Gastroesophageal sphincter (tissue), 4 donors: ENCODE measurements at places on chromosomes 2 and 18. TPM values are rescaled to one million over a fixed set of nuclear protein-coding genes. Genes with fewer than 3 reads are reported as not detected.

GRCh38 chr2:195820867-195821565, 164.0 kb downstream of the SLC39A10 start:
- ATAC-seq: no peak

- peak; percentile 11 for ATAC-seq
Measured at GRCh38 chr18:32770666-32771168, 2.1 kb downstream of the KLHL14 start.

DNA sequence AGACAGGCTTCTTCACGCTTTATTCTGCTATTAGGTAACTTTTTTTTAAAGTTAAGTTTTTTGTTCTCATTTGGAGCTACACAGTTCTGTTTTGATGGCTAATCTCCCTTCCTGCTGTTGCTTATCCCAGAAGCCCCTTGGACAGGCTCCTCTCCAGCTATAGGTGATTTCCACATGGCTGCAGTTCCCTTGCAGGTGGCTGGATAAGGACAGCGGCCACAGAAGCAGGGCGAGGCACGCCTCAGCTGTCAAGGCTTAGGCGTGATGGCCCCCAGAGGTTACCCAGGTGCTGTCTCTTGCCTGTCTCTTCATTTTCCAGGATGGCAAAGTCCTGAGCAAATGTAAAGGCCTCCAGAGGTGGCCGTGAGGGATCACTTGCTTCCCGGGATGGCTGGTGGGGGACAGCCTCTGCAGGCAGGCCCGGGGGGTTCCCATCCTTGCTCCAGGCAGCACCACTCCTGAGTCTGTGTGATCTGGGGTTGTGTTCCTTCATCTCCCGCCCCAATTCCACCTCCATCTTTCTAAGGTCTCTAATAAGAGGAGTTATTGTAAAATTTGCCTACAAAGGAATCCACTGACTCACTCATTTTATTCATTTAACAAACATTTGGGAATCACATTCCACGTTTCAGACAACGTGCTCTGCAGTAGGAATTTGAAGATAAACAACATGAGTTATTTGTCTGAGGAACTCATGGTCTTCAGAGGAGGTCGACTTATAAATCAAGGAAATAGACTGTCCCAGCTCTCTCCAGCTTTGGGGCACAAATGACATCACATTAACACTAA, 53.4 kb downstream of the NAPG start:
- ATAC-seq: no peak

DNA sequence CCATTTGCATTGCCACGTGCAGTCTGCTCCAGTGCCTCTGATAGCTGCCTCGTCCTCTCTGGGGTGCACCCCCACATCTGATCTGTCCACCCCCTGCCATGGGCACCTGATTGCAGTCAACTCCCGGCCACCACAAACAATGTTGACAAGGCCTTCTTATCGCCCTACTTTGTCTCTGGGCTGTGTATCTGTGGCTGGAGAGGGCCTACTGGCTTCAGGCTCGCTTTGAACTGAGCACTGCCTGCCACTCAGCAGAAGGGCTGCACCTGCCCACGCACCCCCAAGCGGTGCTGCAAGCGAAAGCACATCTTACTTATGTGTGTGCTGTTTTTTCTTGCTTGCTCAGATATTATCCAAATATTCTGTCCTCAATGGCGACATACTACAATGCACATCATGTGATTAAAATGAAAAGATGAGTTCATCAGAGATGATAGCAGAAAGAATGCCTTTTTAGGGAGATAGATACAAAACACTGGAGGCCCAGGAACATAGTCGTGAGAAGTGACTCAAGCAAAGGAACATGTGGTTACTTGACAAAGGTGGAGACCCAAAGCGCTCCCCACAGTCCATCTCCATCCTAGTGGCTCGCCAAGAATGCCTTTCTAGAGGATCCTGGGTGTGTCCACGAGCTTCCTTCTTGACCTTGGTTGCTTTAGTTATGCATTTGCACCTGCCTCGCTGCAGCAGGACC, 28.8 kb downstream of the FBLN7 start:
- ATAC-seq: no peak

- ATAC-seq: no peak
Measured at GRCh38 chr18:12099160-12099559, 5.5 kb downstream of the ANKRD62 start.

DNA sequence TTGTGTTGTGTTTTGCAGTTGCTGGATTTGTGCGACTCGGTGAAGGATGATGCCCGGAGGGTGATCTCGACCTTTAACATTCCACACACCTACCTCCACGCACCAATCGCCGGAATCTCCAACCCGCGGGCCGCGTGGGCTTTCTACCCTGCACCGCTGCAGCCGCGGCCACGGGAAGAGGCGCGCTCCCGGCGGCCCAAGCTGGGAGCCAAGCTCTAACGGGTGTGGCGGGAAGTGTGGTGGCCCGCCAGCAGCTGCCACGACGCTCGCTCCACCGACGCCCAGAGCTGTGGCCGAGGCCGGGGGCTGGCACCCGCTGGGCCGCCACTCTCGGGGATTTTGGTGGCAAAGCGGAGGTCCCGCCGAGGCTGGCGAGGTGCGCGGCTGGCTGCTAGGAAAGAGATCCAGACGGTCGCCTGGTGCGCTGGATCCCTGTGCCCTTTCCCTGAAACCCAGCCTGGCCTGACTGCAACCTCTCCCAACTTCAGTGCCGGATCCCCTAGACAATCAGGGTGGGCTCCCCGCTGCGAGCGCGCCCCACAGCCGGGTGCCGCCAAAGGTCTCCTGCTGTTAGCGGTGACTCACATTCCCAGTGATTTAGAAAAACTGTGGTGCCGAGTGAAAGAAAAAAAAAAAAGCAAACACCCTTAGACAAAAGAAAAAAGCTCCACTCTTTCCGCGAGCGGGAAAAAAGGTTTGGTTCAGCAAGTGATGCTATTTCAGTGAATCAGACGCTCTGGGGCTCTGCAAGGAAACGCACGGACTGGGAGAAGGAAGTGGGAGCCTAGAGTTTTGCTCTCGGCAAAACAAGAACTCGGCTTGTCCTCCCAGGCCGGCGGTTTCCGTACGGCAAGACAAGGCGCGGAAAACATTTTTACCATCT, 2.9 kb upstream of the BCL2L11 start:
- ATAC-seq: no peak

The RASGRP3 gene
- 23.3 TPM for total RNA-seq

The EMILIN2 gene
- 11.2 TPM for total RNA-seq

The CHN1 gene
- 13.3 TPM for total RNA-seq

The CD28 gene
- total RNA-seq: 0.19 TPM
